ENCODE measurements at places on chromosomes 16 and 17.

- no peak for DNase-seq
Measured at GRCh38 chr17:65430209-65430833, 131.1 kb downstream of the AXIN2 start.

- DNase-seq: no peak
Measured at GRCh38 chr16:10153985-10154384, 28.2 kb downstream of the GRIN2A start.

- no peak for DNase-seq
Measured at GRCh38 chr17:37138571-37139120, 189.9 kb downstream of the AATF start.

DNA sequence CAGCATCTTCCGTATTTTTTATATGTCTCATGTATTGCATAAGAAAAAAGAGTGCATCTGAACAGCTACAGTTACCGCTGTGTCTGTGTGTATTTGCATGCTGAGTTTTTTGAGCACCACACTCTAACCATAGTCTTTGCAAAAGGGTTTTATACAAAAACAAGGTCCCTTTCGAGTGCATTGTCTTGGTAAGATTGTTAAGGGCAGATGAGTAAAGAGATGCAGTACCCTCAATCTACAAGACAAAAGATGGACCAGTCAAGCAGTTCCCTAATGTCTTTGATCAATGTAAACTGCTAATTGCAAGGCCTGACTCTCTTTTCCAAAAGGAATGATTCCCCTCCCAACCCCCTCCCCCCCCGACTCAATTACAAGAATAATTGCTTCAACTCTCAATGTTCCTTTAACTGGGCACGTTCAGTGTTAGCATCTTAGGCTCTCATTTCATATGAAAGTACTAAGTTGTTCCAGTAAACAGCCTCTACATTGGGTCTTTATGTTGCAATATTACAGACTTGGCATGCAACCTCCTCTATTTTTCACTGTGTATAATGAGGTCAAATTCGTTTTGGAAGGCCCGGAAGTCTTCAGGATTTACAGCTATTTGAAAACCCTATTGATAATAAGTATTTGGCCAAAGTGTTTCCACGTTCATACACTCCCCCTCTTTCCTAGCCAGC is 471.4 kb upstream of the RBFOX1 start:
- no peak for DNase-seq

DNA sequence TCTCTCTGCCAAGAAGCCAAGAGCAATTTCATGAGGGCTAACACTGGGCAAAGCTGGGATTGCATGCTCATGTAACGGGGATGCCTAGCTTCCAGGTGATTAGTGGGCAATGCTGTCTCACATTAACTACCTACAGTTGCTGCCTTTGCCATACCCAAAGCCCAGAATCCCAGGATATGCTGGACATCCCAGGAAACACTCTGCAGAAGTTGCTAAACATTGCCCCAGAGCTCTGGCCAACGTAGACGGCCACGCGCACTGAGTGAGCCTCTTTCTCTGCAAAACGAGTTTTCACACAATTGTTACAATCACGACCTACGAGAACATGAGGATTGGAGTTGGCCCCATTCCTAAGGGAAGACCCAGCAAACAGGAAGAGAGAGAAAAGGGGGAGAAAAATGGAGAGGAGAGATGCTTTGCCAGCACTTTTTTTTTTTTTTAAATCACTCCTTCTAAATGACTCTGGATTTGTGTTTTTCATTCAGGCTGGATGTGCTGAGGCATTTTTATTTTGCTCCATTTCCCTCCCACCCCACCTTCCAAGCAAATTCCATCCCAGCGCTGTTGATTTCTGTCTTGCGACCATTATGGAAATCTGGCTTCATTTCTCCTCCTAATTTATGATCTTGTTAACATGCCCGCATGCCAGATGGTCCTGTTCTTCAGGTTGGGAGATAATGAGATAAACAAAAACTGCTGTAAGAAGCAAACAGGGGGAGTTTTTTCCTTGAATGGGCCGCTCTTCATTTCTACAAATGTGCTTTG is 112.8 kb upstream of the DNAH9 start:
- no peak for DNase-seq

DNA sequence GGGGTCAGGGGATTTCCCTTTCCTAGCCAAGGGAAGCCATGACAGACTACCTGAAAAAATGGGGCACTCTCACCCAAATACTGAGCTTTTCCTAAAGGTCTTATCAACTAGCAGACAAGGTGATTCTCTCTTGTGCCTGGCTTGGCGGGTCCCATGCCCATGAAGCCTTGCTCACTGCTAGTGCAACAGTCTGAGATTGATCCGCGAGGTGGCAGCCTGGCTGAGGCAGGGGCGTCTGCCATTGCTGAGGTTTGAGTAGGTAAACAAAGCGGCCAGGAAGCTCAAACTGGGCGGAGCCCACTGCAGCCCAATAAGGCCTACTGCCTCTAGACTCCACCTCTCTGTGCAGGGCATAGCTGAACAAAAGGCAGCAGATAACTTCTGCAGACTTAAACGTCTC is 152.6 kb upstream of the PMFBP1 start:
- DNase-seq: no peak

DNA sequence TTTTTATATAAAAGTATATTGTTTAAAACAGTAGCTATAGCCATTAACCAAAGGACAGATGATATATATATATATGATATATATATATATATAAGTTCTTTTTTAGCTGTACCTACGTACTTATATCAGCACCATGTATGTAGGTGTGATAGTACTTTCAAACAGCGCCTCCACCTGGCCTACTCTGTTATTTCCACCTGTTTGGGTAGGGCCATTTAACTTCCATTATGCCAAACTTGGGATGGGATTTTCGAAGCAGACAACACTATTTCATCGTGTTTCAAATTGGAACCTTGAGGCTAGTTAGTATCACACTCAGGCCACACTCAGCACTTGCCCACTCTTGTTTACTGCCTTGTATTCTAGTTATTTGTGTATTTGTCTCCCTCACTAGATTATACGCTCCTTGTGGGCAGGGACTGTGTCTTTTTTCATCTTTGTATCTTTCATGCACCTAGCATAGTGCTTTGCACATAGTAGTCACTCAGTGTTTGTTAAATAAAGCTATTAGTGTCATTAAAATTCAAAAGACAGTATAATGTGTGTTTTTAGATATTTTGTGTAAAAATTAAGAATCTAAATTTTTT is 11.8 kb upstream of the CLTC start:
- DNase-seq: peak; percentile 26

All from suppressor macrophage (primary cell).